H9 (cell line): ENCODE measurements at places on chromosomes 16 and 17. TPM values are rescaled to one million over a fixed set of nuclear protein-coding genes. Genes with fewer than 3 reads are reported as not detected.

Gene FOXJ1
- 3.7 and 4.0 TPM in 2 replicates for total RNA-seq

GRCh38 chr16:47017636-47018035 lies 44.2 kb upstream of the DNAJA2 start:
- peak; percentile 41 for DNase-seq

DNA sequence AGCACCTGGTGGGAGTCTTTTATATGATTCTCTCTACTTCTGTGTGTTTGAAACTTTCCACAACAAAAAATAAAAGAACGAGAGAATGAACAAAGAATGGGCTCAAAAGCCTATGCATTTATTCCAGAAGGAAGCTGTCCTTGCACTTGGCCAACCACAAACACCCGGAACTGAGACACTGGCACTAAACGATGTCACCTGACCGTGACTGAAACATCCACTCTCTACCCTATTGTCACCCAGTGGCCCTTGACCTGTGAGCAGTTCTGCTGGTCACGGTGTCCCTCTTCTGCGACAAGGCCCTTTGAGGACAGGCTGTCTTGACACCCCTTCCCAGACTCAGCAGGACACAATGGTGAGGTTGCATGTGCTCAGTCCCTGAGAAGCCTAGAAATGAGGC lies 56.6 kb downstream of the TEKT5 start:
- no peak for DNase-seq

Gene FOXC2
- 0.07 TPM in 1 of 2 replicates, not detected in the other for total RNA-seq

Gene SDR42E2
- 0.09 TPM in 1 of 2 replicates, not detected in the other for total RNA-seq

- no peak for DNase-seq
Measured at GRCh38 chr17:55069983-55070529, 101.5 kb downstream of the STXBP4 start.
